ENCODE measurements at places on chromosomes 6 and 20.

GRCh38 chr6:75109022-75109421 is 96.8 kb downstream of the COL12A1 start:
- DNase-seq: no peak

GRCh38 chr20:25032478-25033264 is 25.3 kb downstream of the ACSS1 start:
- no peak for DNase-seq

- DNase-seq: no peak
Measured at GRCh38 chr6:136751522-136751956, 40.7 kb downstream of the MAP3K5 start.

DNA sequence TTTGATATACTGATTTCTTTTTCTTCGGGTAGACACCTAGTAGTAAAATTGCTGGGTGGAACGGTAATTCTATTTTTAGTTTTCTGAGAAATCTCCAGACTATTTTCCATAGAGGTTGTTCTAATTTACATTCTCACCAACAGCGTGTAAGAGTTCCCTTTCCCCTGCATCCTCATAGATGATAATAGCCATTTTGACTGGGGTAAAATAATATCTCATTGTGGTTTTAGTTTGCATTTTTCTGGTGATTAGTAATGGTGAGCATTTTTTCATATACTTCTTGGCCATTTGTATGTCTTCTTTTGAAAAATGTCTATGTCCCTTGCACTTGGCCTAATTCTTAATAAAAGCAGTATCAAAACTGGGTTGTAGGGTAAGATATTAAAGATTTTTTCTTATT is 148.9 kb upstream of the SIM1 start:
- no peak for DNase-seq

DNA sequence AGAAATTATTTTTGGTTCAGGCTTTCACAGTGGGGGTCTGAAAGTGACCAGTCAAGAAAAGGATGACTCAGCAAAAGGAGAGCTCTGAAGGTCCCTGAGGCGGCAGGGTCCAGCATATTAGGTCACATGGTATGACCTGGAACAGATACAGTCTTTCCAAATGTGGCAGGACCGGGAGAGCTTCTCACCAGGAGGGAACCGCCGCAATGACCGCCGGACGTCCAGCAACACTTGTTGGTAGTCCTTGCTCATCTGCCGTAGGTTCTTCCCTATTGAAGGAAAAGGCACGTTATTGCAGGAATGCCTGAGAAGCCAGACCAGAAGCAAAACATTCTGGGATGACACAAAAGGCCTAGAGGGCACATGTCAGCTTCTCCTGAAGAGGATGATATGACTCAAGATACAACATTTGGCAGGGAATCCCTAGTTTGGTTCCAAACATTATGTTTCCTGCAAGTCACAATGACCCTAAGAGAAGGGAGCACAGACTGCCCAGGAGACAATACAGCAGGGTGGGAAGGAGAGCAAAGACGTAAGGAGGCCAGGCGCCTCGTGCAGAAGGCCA is 17.4 kb downstream of the TBC1D20 start:
- no peak for DNase-seq

DNA sequence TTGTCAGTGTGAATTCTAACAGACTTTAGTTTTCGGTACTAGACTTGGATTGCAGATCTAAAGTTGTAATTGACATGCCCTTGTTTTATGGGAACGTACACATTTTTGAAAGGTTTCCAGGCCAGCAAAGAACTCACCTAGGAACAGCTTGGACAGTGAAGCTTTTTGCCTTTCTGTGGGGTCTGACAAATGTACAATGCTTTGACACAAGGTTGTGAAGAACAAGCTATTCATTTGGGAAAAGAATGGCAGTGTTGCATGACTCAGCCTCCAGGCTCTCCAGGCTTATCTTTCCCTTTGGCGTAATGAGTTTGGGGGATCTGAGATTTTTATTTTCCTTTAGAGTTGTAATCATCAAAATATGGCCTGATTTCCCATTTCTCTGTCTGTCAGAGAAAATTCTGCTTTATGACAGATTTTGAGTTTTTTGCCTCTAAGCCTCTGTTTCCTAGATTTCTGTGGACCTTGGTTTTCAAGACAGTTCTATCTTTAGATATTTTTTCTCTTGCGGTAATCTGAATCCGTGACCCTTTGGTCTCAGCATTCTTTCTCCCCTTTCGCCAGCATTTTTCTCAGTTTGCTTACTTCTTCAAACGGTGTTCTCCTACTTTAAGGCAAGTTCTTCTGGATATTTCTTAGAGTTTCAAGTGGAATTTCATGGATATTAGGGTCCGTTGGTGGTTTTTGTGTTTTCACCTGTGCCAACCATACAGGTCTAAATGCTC is 221.0 kb downstream of the ADGB start:
- DNase-seq: no peak

- no peak for DNase-seq
Measured at GRCh38 chr6:81373414-81373813, 379.1 kb downstream of the TENT5A start.

- no peak for DNase-seq
Measured at GRCh38 chr6:138007014-138007472, 100.2 kb downstream of the PERP start.

DNA sequence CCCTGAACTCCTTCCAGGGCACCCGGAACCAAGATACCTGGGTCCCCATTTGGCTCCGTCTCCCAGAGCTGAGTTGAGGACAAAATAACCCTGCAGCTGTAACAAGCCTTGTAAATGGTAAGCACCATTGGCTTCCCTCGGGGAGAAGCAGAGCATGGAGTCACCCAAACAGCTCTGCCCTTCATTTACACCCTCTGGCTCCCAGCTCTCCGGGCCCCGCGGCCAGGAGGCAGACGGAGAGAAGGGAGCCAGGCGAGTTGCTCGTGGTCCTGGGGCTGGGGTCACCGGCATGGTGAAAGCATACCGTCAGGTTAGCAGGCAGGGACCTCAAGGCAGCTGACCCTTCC is 2.1 kb downstream of the TFEB start:
- no peak for DNase-seq

GRCh38 chr6:136383268-136383937 is 93.8 kb upstream of the BCLAF1 start:
- DNase-seq: no peak

GRCh38 chr6:157656437-157656997 is 166.5 kb upstream of the SNX9 start:
- no peak for DNase-seq

DNA sequence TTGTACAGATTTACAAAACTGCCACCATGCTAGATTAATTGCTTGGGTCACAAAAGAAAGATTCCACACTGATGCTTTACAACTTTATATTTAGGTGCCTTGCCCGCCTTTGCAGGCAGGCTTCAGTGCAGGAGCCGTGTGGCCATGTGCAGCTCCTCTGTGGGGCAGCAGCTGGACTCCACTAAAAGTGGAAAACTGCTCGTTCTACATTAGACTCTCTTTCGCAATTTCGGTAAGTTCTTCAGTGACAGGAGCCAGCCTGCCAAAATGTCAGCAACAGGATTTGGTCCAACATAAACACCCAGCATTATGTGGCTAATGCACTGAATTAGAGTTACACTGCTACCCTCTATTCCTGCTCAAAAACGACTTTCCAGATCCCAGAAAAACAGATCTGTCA is 174.4 kb upstream of the KCNK16 start:
- peak; percentile 77 for DNase-seq

DNA sequence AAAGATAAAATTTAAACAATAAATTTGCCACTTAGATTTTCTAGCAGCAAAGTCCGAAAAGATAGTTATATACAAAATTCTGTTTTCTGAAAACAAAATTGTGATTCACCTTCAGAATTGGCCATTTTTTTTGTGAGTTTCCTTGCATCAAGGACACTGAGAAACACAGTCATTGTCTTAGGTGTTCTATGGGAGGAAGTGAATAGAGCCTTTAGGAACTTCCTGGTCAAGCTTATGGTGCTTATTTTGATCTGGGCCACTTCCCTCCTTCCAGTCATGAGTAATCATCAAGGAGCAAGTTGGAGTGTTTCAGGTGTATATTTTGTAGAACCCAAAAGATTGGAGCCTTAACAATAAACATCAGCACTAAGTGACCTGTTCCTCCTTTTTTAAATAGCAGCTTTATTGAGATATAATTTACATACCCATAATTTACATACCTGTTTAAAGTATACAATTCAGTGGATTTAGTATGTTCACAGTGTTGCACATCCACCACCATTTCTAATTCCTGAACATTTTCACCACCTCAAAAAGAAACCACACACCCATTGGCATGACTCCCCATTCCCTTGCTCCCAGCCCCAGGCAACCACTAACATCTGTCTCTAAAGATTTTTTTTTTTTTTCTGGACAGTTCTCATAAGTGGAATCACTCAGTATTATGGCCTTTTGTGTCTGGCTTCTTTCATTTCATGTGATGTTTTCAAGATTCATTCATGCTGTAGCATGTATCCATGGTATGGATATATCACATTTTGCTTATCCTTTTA is 17.6 kb downstream of the TMEM74B start:
- no peak for DNase-seq

- DNase-seq: no peak
Measured at GRCh38 chr6:23348185-23348584, 777.8 kb upstream of the NRSN1 start.

- DNase-seq: no peak
Measured at GRCh38 chr6:136779682-136780081, 12.6 kb downstream of the MAP3K5 start.

DNA sequence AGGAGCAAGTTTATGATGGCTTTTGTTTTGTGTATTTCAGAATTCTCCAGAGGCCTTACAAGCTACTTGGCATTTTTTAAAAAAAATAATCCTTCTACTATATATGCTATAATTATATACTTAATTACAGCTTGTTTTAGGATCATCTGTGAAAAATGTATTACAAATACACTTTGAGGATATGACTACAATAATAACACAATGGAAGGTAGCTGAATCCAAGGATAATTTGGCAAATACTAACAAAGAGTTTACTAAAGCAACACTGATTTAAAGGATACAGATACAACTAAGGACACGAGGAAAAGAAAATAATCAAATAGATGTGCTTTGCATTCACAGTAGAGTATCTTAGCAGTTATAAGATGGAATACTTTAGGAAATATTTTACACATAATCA is 381.9 kb upstream of the CITED2 start:
- DNase-seq: no peak

DNA sequence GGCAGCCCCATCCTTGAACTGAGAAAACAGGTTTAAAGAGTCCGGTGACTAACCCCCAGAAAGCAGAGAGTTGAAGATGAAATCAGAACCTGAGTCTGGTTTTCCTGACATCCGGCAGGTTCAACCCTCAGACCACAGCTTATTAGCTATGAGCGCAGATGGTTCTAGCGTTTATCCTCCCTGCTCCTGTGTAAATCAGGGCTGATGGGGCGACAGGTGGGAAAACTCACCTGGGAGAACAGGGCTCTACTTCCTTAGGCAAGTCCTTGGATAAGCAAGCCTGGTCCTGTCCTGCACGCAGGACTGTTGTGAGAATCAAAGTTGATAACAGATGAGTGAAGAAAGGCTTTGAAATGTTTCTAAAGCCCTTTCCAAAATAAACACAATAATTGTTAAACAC is 31.4 kb downstream of the GHRH start:
- DNase-seq: no peak

DNA sequence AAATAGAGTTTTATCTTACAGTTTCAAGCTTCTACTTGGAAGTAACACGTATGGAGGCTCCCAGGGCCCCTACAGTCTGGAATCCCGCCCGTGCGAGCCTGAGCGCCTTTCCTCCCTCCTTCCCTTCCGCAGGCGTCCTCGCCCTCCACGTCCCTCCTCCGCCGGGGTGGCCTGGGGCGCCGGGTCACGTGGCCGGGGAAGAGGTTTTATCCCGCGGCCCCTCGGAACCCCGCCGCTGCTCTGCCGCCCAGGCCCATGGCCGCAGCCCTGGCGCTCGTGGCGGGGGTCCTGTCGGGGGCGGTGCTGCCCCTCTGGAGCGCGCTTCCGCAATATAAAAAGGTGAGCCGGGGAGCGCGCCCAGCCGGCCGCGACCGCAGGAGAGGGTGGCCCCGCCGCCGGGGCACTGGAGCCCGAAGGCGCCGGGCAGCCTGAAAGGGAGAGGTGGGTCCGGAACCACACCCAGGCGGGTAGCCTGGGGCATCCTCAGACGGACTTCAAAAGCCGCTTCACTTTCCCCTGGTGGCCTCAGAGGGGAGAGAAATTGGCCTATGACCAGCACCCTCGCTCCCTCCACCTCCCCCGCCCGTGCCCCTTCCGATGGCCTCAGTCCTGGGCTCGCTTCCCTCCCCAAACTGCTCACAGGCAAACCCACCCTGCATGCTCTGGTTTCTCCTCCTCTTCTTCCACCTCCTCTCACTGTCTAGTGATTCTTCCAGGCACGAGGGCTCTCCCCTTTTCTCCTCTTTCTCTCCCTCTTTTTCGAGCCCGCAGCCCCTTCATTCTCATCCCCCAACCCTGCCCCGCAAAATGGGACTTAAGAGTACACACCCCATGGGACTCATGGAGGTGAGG is at the start of gene CLPSL2:
CLPSL2 (plus strand) TSS at position 235 of the 852 bp plus-strand sequence; CDS start at position 256, 21 bp downstream.
- DNase-seq: no peak

DNA sequence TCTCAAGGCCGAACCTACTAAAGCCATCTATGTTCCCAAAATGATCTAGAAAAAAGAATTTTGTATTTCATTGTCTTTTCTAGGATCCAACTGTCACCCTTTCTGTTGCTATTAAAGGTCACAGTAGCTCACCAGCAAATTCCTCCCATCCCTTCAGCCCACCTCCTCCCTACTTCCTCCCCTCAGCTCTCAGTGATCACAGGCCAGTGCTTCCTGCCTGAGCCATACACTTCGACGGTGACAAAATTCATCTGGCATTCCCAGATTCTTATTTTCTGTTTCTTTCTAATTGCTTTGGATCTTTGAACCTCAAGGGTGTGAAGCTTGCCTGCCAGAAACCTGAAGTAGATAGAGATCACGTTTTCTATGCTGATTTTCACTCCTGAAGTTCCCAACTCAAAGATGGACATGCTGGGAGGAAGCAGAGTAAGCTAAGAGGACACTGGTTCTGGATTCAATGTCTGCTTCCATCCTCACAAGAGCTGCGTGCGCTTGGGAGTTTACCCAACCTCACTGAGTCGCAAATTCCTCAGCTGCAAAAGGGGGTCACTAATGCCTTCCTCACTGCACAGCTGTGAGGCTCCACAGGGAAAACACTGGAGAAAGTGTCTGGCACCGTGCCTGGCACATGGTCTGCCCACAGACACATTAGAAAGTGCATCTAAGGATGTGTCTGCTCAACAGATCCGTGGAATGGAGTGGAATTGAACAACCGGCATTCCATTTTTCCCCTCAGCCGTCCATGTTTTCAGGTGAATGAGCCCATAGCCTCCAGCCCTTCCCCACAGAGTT is 34.5 kb downstream of the MDGA1 start:
- no peak for DNase-seq
